Right renal cortex interstitium (tissue), 3 donors: ENCODE measurements at places on chromosomes 5 and 9. TPM values are rescaled to one million over a fixed set of nuclear protein-coding genes. Genes with fewer than 3 reads are reported as not detected.

The SLCO4C1 gene
- polyA plus RNA-seq, result 25.7 TPM

The DOCK8 gene
- polyA plus RNA-seq, result 10.9 TPM

The PCDHB5 gene
- 6.6 TPM for polyA plus RNA-seq

DNA sequence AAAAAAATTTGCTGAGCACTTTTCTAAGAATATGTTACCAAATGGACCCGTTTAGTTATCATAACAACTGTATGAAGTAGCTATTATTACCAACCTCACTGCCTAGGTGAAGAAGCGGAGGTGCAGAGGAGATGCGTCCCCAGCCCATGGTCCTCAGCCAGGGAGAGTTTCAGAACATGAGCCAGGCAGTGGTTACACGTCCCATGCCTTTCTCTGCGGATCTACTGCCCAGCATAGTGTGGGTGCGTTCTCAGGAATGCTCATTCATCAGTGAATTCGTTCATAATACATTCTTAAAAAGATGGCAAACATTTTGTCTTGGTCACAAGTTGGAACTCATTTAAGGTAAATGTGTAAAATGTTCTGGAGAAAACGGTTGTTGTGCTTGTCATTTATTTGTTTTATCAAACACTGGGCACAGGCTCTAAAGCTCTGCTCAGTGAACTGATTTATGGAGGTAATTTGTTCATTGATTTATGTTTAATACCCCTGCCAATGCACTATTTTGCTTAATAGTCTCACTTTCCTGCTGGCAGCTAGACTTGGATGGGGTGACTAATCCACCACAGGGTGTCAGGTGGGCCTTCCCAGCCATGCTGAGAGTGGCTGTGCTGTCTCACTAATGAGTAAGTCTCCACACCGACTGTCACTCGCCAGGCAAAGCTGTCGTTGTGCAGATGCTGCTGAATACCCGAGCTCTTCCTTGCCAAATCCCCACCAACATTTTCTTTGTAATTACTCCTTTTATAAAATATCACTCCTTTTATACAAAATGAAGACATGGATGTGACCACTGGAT, 248.8 kb downstream of the TENT4A start:
- no peak for DNase-seq

- no peak for DNase-seq
Measured at GRCh38 chr9:78592811-78593210, 295.9 kb downstream of the PSAT1 start.

GRCh38 chr5:59139695-59140094, 556.8 kb downstream of the RAB3C start:
- DNase-seq, result no peak

DNA sequence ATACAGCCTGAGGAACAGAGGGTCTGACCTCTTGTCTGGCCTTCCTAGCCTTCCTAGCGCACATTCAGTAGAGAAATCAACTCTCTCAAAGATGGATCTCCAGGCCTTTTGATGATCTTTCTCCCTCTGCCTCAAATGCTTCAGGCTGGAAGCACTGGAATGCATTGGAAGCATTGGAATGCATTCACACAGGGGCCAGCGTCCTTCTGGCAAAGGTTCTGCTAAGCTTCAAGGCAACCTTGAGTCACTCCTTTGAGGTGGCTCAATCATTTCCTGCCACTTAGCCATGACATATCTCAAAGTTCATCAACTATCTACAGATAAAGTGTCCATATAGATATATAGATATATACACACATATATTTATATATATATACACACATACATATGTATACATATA, 42.9 kb downstream of the OR2K2 start:
- DNase-seq, result no peak

- no peak for DNase-seq
Measured at GRCh38 chr5:171629628-171630349, 155.8 kb upstream of the SMIM23 start.
